NCI-H82 (cell line): ENCODE measurements at places on chromosomes 1 and 21.

DNA sequence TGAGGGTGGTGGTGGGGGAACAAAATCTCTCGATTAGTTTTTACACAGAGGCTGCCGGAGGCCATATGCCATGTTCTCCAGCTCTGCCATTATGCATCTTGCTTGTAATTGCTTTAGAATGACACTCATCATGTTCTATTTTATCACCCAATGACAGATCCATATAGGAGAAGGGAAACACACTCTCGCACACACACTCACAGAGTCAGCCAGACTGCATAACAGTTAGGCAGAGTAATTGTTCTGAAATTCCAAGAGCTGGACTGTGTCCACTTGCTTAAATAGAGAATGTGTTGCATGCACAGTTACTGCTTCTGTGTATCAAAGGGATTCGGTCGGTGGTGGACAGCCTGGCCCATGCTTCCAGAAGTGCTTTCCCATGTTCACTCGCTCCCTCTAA lies 30.6 kb downstream of the KCND3 start:
- DNase-seq: no peak

- DNase-seq: no peak
Measured at GRCh38 chr1:169604781-169605560, 18.7 kb upstream of the F5 start.

DNA sequence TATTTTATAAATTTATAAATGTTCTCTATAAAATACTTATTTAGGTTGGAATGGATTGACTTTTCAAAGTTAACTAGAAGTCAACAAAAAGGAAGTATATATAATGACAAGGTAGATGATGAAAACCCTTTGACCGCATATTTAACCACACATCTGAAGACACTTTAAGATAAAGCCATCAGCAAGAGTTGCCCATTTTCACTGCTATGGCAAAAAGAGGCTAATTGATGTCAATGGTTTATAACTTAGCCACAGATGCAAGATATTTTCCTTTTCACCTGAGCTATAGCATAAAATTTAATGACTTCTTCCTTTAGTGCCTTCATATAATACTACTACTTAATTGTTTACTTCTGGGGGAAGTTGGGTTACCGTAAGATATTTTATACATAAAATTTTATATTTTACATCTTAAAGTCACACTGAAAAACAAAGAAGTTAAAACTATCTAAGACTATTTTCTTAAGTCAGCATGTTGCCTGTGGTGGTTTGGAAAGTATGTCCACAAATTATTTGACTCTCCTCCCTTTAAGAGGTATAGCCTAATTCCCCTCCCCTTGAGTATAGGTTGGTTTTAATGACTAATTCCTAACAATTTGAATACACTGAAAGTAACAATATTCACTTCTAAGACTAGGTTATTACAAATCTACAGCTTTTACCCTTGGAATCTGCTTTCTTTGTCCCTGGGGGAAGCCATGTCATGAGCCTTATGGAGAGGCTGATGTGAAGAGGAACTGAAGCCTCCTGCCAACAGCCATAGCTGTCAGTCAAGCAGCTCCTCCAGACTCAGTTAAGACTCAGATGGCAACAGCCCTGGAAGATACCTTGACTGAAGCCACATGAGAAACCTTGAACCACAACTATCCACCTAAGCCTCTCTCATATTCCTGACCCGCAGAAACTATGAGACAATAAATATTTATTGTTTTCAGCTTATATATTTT lies 40.3 kb upstream of the LRRC8B start:
- peak; percentile 20 for DNase-seq

DNA sequence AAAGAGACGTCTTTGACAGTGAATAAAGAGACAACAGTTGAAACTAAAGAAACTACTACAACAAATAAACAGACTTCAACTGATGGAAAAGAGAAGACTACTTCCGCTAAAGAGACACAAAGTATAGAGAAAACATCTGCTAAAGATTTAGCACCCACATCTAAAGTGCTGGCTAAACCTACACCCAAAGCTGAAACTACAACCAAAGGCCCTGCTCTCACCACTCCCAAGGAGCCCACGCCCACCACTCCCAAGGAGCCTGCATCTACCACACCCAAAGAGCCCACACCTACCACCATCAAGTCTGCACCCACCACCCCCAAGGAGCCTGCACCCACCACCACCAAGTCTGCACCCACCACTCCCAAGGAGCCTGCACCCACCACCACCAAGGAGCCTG lies 68.5 kb downstream of the TPR start:
- no peak for DNase-seq

- no peak for DNase-seq
Measured at GRCh38 chr1:173043253-173043652, 7.5 kb downstream of the TNFSF18 start.

DNA sequence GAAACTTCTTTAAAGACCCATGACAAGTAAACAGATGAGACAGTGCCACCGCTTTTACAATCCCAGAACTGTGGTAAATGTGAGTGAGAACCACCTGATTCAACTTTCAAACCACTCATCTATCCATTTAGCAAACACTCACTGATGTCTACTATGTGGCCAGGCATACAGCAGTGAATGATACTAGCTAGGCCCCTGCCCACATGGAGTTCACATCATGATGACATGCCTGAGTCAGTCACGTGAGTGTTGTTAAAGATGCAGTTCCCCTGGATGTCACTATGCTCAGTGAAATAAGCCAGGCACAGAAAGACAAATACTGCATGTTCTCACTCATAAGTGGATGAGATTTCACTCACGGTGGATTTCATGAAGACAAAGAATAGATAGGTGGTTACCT lies 28.4 kb downstream of the STX6 start:
- DNase-seq: no peak

- no peak for DNase-seq
Measured at GRCh38 chr1:12549460-12550349, 68.3 kb downstream of the DHRS3 start.

GRCh38 chr1:63635681-63636080 lies 42.5 kb downstream of the PGM1 start:
- DNase-seq: no peak

DNA sequence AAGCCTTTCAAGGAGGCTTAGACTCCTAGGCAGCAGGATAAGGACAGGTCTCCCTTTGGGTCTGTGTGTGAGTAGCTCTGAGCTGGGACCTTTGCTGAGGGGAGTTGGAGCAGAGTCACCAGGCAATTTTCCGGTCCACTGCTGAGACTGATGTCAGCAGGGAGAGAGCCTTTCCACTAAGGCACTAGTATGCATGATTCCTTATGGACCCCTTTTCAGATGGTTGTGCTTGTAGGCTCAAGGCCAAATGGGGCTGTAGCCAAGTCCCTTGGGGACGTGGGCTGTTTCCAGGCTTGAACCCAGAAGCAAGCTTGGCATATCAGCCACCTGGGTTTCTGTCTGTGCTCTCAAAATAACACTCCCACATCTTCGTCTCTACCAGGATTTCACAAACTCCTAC lies 73.0 kb downstream of the CCDC18 start:
- DNase-seq: no peak

DNA sequence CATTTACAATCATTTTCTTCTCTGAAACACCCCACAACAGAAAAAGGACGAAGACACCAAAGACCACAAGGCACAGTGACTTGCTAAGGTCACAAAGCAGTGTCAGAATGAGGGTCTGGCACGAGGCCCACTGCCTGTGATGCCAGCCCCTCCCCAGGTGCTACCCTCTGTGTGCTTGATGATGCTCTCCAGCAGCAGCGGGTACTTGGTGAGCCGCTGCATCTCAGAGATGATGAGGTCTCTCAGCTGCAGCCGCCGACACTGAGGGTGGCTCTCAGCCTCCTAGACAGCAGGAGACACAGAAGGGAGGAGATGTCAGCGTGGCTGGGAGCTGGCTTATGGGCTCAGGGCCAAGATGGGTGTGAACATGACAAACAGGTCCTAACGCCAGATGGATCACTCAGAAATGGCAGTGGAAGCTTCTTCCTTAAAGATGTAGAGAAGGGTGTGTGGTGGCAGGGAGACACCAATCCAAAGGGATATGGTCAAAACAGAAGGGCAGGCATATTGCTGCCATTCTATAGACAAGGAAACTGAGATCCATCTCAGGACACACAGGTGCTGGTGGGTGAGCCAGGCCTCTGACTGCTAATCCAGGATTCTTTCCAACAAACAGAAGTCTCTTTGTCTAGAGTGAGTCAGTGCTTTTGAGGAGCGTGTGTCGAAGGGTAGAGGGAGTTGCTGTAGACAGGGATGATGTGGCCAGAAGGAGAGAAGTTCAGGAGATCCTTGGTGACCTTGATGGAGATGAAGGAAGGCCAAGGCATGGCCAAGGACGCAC lies 25.6 kb downstream of the LRRC71 start:
- DNase-seq: peak; percentile 45

DNA sequence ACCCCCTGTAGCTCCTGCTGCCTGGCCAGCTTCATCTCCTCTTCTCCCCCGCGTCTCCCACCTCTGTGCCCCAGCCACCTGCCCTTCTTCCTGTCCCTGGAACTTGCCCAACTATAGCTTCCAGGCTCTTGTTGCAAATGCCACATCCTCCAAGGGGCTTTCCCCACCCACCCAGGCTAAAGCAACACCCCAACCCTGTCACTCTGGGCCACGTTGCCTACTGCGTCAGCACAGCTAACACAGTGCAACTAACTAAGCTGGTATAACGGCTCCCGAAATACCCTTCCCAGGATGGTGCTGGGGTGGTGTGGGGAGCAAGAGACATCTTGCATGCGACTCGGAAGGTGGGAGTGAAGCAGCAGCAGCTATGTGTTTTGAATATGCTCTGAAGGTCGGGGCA lies 19.7 kb downstream of the CAMK2N1 start:
- no peak for DNase-seq

GRCh38 chr1:201144701-201145100 lies 9.6 kb downstream of the TMEM9 start:
- DNase-seq: peak; percentile 28

DNA sequence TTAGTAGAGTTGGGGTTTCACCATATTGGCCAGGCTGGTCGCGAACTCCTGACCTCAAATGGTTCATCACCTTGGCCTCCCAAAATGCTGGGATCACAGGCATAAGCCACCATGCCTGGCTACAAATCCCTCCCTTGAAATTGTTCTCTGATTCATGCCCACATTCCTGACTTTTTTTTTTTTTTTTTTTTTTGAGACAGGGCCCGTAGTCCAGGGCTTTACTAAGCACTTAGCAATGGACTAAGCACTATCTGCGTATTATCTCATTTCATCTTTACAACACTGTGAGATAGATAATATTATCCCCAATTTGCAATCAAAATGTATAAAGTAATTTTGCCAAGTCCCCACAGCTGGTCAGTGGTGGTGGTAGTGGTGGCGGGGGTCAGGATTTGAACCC lies 58.9 kb downstream of the VWA5B1 start:
- DNase-seq: no peak

- DNase-seq: no peak
Measured at GRCh38 chr1:78787544-78787943, 137.9 kb downstream of the IFI44 start.

DNA sequence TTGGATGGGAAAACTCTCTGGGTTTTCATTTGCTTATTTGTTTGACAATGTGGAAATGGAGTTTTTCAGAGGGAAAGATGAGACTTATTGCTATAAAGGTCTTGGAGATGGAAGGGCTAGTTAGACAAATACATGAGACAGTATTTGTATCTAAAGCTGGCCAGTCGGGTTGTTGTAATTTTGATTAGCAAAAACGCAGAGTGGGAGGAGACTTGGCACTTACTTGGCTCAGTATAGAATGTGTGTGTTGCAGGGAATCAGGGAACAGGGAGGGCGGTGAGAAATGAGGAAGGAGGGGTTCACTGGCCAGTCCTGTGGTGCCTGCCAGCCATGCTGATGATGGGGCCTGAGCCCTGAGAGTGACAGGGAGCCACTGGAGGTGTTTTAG lies 6.0 kb upstream of the FOXE3 start:
- no peak for DNase-seq

DNA sequence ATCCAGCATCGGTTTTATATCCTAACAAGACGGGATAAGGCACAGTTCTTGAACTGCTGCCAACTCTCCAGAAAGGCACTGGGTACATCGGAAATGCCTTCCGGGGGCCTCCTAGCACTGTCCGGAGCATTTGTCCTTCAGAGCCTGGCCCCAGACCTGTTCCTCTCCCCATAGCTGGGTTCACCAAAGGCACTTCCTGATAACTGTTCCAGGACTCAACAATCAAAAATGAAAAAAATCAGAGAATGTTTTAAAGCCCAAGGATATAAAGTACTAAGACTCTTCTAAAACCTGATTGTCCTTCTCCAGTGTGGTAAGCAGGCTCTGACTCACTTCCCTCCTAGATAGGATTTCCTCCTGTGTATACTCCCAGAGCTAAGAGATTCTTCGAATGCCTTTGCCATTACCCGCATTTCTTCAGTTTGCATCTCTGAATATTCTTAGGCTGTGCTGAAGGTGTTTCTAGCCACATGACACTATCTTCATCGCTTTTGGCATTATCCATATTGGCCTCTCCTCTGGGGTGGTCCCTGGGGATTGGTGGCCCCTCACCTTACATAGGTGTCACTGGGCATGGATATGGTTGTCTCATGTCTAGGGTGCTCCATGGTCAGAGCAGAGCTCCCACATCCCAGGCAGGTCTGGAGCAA lies 112.9 kb downstream of the ZBTB18 start:
- DNase-seq: no peak

GRCh38 chr21:26169061-26169610 lies 1.4 kb downstream of the APP start:
- DNase-seq: peak; percentile 81
